Activated naive CD8-positive, alpha-beta T cell treated with anti-CD3 and anti-CD28 coated beads, Interleukin-2, amount 50 U/mL, for 24 hours (primary cell): ENCODE measurements at places on chromosomes 3 and 15.
A peak's percentile ranks its signal among the peaks of the same experiment; 100 is the strongest.

GRCh38 chr3:108951820-108952501 lies 1.7 kb downstream of the GUCA1C start:
- DNase-seq: no peak

GRCh38 chr3:100789579-100789978 lies 80.3 kb downstream of the TFG start:
- DNase-seq: no peak

DNA sequence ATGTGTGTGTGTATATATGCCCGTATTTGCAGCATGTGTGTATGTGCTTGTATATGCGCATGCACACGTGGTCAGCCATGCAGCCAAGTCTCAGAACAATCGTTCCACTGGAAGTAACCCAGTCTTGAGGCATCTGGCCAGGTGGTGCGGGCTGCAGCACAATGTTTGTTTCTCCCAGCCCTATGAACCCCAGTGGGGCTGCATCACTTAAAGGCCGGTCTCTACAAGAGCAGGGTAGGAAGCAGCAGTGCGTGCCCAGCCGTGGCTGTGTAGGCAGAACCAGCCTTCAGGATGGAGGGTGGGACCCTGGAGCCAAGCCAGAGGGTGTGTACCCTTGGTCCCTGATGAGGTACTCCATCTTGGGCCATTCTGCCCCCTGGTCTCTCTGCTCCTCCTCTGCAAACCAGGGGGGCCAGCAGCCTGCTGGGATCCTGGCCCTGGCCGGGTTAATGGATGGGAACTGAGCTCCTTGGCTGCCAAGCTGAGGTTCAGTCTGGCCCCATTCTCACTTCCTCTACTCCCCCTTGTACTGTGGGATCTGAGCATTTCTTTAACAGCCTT lies 11.8 kb downstream of the KLF13 start:
- no peak for DNase-seq

DNA sequence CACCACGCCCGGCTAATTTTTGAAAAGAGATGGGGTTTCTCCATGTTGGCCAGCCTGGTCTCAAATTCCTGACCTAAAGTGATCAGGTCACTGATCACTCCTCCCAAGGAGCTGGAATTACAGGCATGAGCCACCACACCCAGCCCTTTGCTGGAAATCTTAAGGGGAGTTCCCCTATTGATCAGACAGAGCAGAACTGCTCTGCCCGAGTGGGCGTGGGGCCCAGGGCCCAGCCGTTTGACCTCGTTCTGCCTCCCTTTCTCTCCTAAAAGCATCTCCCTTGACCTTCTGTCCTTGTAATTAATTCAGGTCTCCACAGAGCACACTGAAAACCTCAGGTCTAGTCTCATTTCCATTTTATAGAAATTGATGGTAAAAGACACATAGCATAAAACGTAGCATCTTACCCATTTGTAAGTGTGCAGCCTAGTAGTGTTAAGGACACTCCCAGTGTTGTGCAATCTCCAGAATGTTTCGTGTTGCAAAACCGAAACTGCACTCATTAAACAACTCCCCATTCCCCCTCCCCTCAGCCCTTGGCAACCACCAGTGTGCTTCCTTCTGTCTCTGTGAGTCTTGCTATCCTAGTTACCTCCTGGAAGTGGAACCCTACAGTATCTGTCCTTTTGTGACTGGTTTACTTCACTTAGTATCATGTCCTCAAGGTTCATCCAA lies 89.3 kb downstream of the SLCO3A1 start:
- no peak for DNase-seq

GRCh38 chr3:139559541-139559940 lies 20.0 kb upstream of the RBP1 start:
- no peak for DNase-seq

DNA sequence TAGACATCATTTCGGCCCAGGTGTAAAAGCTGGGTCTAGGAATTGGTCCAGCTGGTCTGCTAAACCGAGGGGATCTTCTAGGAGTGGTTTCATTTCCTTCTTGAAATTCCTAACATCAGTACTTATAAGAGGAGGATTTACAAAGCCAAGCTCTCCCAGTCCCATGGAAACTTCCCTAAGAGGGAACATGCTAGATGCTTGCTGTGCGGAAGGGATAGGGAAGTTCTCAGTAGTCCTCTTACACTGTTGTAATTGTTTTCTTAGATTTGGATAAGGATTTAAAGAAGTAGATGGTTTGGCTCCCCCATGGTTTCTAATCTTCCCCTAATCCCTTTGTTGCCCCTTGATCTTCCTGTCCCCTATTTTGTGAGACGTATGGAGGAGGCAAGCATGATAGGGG lies 89.7 kb upstream of the XCR1 start:
- no peak for DNase-seq

DNA sequence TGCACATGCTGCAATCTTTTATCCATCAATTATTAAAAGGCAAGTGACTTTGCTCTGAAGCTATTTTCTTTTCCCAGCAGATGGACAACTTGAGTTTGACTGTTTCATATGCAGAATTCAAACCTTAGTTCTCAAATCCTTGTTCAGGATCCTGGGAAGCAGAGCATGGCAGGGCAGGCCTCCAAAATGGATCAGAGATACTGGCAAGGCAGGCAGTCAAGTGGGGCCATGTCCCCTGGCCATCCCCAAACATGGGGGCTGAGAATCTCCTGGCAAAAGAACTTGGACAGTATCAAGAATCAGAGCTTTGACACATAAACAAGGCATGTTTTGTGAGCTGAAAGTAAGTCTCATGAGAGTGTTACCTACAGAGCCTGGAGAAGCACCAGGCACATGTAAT lies 122.9 kb upstream of the CTNNB1 start:
- no peak for DNase-seq

- peak; percentile 13 for DNase-seq
Observed at GRCh38 chr3:100073714-100074307, 40.5 kb downstream of the FILIP1L start.

DNA sequence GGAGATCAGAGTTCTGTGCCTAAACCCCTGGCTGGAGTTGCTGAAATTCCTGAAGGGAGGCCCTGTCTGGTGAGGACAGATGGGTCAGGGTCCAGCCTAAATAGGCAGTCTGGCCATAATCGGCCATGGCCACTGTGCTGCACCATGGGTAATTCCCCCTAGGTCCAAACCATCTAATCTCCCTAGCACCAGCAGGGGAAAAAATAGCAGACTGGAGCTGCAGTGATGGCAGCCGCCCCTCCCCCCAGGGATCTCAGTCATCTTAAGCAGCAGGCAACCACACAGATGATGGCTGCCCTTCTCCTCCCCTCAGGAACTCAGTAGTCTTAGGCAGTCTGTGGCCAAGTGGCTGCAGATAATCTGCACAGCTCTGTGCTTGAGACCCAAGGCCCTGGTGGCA lies 68.4 kb upstream of the CD96 start:
- no peak for DNase-seq

DNA sequence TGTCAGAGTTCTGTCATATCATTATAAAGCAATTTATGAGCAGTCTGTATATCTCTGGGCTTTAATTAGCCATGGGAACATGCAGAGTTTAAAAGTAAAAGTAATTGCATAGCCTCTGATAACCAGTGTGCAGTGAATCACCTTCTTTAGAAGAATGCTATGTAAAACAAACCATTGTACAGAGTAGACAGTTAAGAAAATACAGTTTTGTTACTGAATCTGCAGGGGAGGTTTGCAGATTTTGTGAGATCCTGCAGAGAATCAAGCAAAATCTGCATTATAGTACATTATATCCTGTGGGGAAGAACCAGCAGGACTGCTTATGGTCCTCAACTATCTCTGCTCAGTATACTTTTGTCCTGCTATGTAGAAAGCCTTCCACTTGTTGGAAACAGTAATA lies 396.2 kb upstream of the NAALADL2 start:
- no peak for DNase-seq

- no peak for DNase-seq
Observed at GRCh38 chr3:55571216-55571813, 84.2 kb upstream of the WNT5A start.

- no peak for DNase-seq
Observed at GRCh38 chr3:53650424-53650823, 156.0 kb downstream of the CACNA1D start.

GRCh38 chr3:55857633-55858032 lies 370.5 kb upstream of the WNT5A start:
- DNase-seq: no peak

- DNase-seq: no peak
Observed at GRCh38 chr3:133130168-133130567, 92.0 kb downstream of the TMEM108 start.

DNA sequence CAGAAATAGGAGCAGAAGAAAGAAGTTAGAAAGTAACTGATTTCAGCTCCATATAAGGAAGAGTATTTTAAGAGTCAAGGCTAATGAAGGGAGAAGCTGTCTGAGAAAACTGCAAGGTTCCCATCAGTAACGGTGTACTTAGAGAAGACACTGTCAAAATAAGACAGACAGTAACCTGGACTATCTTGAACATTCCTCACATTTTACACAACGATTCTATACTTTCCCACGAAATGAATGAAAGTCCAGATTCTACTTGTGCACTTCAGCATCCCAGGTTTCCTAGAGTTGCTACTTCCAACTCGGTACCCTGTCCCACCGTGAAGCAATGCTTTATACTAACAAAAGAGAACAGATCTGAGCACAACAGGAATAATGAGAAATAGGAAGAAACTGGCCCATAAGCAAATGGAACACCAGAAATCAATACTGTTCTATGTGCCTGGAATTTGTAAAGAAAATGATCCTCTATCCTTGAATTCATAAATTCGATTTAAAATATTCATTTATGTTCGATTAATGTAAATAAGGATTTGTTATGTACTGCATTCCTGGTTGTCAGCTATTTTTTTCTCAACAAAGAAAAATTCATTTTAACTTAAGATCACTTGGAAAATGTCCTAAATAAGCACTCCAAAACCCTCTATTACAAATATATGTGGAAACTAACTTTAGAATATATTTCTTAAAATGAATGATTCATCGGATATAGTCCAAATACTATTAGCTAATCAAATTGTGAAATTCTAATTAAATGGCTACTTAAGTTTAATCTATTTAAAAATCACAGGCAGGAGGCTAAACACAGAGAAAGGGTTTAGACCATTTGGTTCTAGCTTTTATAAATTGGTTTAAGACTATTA lies 1.5 kb downstream of the C3orf70 start:
- no peak for DNase-seq
